ENCODE measurements at places on chromosomes 16 and 17. TPM values are rescaled to one million over a fixed set of nuclear protein-coding genes. Genes with fewer than 3 reads are reported as not detected.
A peak's percentile ranks its signal among the peaks of the same experiment; 100 is the strongest.

- H3K4me1 ChIP-seq = peaks cover 33% of the 10 kb centered on the region
- peak overlapping the region; percentile 65 for H3K4me3 ChIP-seq
- peaks cover 15% of the 10 kb centered on the region for H3K27me3 ChIP-seq
- peak; percentile 76 for DNase-seq
These were observed 405 bp upstream of the CBLN1 start for GRCh38 chr16:49281843-49282642.

The KRTAP4-7 gene
- polyA plus RNA-seq = not detected

The AOC2 gene
- 0.17 TPM for polyA plus RNA-seq

- no peak overlapping the region for H3K4me3 ChIP-seq
- H3K4me1 ChIP-seq = peaks cover 17% of the 10 kb centered on the region
- H3K27ac ChIP-seq = no peak overlapping the region
- no peaks in the 10 kb centered on the region for H3K27me3 ChIP-seq
- no peaks in the 10 kb centered on the region for H3K36me3 ChIP-seq
- no peak for DNase-seq
These were observed 15.4 kb upstream of the MRPL38 start for GRCh38 chr17:75920045-75920560.

GRCh38 chr17:78939615-78940014 is 14.4 kb upstream of the TIMP2 start:
- H3K4me3 ChIP-seq = no peak overlapping the region
- no peaks in the 10 kb centered on the region for H3K27me3 ChIP-seq
- no peaks in the 10 kb centered on the region for H3K4me1 ChIP-seq
- H3K27ac ChIP-seq = no peak overlapping the region
- DNase-seq = no peak
- no peaks in the 10 kb centered on the region for H3K36me3 ChIP-seq

- no peaks in the 10 kb centered on the region for H3K4me1 ChIP-seq
- no peaks in the 10 kb centered on the region for H3K27me3 ChIP-seq
- no peak for DNase-seq
- no peak overlapping the region for H3K27ac ChIP-seq
These were observed 23.7 kb downstream of the CACNG4 start for GRCh38 chr17:66988069-66988798.

DNA sequence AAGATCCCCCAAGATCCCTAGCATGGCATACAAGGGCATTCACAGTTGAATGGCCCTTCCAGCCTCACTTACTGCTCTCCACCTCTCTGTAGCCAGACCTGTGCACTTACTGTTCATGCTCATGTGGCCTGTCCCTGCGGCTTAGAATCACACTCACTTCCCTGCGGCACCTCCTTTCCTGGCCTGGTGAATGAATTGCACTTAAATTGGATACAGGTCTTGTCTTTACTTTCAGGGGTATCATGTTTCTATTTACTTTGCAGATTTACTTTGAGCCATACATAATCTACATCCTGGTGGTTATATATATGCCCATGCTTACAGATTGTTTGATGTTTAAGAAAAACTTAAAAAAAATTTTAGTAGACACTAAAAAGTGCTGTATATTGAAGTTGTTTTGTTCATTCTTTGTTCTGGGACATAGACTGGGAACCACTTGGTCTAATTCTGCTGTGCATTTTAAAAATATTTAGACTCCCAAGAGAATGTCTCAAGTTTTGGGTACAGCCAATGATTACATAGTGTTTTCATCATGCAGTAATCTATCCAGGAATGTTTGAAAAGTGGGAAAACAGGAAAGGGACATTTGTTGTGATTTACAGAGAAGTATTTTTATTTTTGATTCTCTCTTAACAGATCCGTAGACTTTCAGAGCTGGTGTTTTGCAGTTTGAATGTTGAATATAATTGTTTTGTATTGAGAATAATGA is 63.9 kb downstream of the NUP88 start:
- no peak overlapping the region for H3K4me3 ChIP-seq
- no peak for DNase-seq
- H3K27ac ChIP-seq = no peak overlapping the region
- H3K4me1 ChIP-seq = no peaks in the 10 kb centered on the region

The CTRB2 gene
- not detected for polyA plus RNA-seq

The ABAT gene
- 81.6 TPM for polyA plus RNA-seq

- no peaks in the 10 kb centered on the region for H3K27me3 ChIP-seq
- H3K4me3 ChIP-seq = no peak overlapping the region
- H3K27ac ChIP-seq = no peak overlapping the region
- peaks cover 3% of the 10 kb centered on the region for H3K4me1 ChIP-seq
- no peaks in the 10 kb centered on the region for H3K36me3 ChIP-seq
These were observed 46.3 kb upstream of the ACSM2B start for GRCh38 chr16:20622498-20622870.

DNA sequence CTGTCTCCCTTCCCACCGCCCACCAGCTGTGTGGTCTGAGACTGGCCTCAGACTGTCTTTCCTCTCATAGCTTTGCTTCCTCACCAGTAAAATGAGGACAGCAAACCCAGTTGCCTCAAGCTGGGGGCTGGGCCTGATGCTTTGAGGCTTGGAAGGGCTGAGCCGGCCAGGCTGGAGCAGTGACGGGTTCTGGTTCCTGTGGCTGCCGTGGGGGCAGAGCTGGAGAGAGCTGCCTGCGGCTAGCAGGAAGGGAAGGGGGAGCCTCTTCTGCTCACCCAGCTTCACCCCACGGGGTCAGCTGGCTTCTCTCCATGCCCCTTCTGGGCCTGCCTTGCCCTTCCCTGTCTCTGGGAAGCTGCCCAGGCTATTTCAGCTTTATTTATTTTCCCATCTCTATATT is 23.7 kb downstream of the LASP1 start:
- no peak for DNase-seq
- H3K4me3 ChIP-seq = no peak overlapping the region
- H3K27me3 ChIP-seq = no peaks in the 10 kb centered on the region
- H3K36me3 ChIP-seq = peaks cover 2% of the 10 kb centered on the region
- peak overlapping the region; percentile 32 for H3K27ac ChIP-seq
- peaks cover 43% of the 10 kb centered on the region for H3K4me1 ChIP-seq

DNA sequence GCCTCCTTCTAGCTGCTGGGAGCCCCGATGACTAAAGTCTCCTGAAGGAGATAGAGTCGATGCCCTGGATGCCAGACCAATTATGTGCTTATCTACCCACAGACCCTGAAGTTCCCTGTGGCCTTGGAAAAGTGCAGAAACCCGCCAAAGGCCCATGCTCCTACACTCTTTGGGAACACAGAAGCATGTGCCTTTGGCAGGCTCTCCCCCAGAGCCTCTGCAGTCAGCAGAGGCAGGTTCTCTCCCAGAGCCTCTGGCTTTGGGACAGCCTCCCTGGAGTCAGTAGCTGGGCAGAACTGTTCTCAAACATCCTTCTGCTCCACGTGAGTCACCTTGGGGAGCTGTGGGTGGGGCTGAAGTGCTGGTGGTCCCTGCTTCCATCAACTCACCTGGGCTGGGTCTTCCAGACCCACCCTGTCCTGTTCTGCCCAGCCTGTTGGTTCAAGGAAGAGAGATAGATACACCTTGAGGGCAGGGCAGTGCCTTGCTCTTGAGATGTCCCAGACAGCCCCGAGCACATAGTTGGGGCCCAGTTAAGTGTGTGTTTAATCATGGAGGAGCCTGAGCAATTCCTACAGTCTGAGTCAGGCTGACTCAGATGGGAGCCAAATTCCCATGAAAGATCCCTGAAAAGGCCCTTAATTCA is 3.2 kb upstream of the CDK5RAP3 start:
- H3K36me3 ChIP-seq = no peaks in the 10 kb centered on the region
- H3K27me3 ChIP-seq = no peaks in the 10 kb centered on the region
- no peak overlapping the region for H3K27ac ChIP-seq
- peaks cover 26% of the 10 kb centered on the region for H3K4me1 ChIP-seq
- no peak for DNase-seq

- H3K4me1 ChIP-seq = peaks cover 6% of the 10 kb centered on the region
- no peak overlapping the region for H3K4me3 ChIP-seq
- DNase-seq = no peak
- H3K27ac ChIP-seq = no peak overlapping the region
These were observed 710 bp upstream of the CAVIN1 start for GRCh38 chr17:42423766-42424165.
